ENCODE measurements at places on chromosomes 1 and 21.

- H3K27ac ChIP-seq, result no peak overlapping the region
- peaks cover 2% of the 10 kb centered on the region for H3K4me1 ChIP-seq
- no peak overlapping the region for H3K4me3 ChIP-seq
Measured at GRCh38 chr1:225617956-225618355, 35.0 kb downstream of the ENAH start.

- H3K4me1 ChIP-seq, result no peaks in the 10 kb centered on the region
- H3K36me3 ChIP-seq, result no peaks in the 10 kb centered on the region
- no peak overlapping the region for H3K27ac ChIP-seq
- no peak overlapping the region for H3K4me3 ChIP-seq
Measured at GRCh38 chr1:37762516-37762915, 2.4 kb downstream of the EPHA10 start.

- no peak overlapping the region for H3K4me3 ChIP-seq
- H3K4me1 ChIP-seq, result no peaks in the 10 kb centered on the region
- H3K36me3 ChIP-seq, result no peaks in the 10 kb centered on the region
- H3K27ac ChIP-seq, result no peak overlapping the region
- DNase-seq, result no peak
- no peaks in the 10 kb centered on the region for H3K27me3 ChIP-seq
Measured at GRCh38 chr1:87064309-87064708, 149.9 kb downstream of the HS2ST1 start.

GRCh38 chr1:167185974-167186657 is 34.6 kb upstream of the POU2F1 start:
- no peaks in the 10 kb centered on the region for H3K27me3 ChIP-seq
- H3K27ac ChIP-seq, result no peak overlapping the region
- H3K4me1 ChIP-seq, result no peaks in the 10 kb centered on the region
- DNase-seq, result no peak
- no peaks in the 10 kb centered on the region for H3K36me3 ChIP-seq
- H3K4me3 ChIP-seq, result no peak overlapping the region

GRCh38 chr1:89454845-89455521 is 69.6 kb upstream of the LRRC8B start:
- H3K27me3 ChIP-seq, result no peaks in the 10 kb centered on the region
- no peak overlapping the region for H3K4me3 ChIP-seq
- peak; percentile 60 for DNase-seq
- no peak overlapping the region for H3K27ac ChIP-seq
- H3K4me1 ChIP-seq, result no peaks in the 10 kb centered on the region

DNA sequence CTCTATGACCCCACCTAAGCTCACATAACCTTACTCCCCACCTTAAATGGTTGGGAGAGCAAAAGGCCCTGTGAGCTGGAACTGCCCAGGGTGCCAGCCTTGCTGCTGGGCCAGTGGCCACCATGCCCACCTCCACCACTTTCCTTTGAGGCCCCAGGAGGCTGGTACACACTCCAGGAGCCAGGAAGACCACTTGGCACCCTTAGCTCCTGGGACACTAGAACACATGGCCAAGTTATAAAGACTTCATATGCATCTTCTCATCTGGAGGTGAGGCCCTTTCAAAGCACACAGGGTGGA is 21.9 kb downstream of the CAPZB start:
- no peak overlapping the region for H3K4me3 ChIP-seq
- no peak for DNase-seq

DNA sequence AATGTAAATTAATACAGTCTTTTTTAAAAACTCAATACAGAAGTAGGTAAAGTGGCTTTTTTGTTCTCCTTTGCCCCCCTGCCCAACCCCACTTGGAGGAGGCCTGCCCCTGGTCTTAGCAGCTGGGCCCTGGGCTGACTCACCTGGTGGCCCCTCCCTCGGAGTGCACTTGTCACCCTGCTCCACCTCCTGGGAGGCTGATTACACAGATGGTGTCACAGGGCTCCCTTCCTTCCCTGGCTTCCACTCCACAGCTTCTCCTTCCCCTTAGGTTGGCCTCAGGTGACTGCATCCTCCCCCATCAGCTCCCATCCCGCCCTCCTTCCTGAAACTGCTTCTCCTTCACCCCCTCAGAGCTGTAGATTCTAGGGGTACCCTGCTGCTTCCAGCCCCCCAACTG is 11.7 kb upstream of the CAPN9 start:
- no peaks in the 10 kb centered on the region for H3K27me3 ChIP-seq
- no peak for DNase-seq
- no peaks in the 10 kb centered on the region for H3K36me3 ChIP-seq
- H3K27ac ChIP-seq, result no peak overlapping the region
- no peaks in the 10 kb centered on the region for H3K4me1 ChIP-seq

- no peaks in the 10 kb centered on the region for H3K36me3 ChIP-seq
- no peaks in the 10 kb centered on the region for H3K4me1 ChIP-seq
- DNase-seq, result no peak
- no peak overlapping the region for H3K4me3 ChIP-seq
- H3K27me3 ChIP-seq, result no peaks in the 10 kb centered on the region
Measured at GRCh38 chr1:49225464-49225863, 448.8 kb upstream of the BEND5 start.

- no peaks in the 10 kb centered on the region for H3K27me3 ChIP-seq
- no peak overlapping the region for H3K4me3 ChIP-seq
- H3K27ac ChIP-seq, result no peak overlapping the region
- H3K36me3 ChIP-seq, result peaks cover 9% of the 10 kb centered on the region
Measured at GRCh38 chr1:153944827-153945117, 1.7 kb downstream of the DENND4B start.

GRCh38 chr1:6448749-6449631 is 17.0 kb downstream of the TNFRSF25 start:
- no peak overlapping the region for H3K4me3 ChIP-seq
- no peaks in the 10 kb centered on the region for H3K27me3 ChIP-seq
- H3K4me1 ChIP-seq, result no peaks in the 10 kb centered on the region
- peak; percentile 73 for DNase-seq

DNA sequence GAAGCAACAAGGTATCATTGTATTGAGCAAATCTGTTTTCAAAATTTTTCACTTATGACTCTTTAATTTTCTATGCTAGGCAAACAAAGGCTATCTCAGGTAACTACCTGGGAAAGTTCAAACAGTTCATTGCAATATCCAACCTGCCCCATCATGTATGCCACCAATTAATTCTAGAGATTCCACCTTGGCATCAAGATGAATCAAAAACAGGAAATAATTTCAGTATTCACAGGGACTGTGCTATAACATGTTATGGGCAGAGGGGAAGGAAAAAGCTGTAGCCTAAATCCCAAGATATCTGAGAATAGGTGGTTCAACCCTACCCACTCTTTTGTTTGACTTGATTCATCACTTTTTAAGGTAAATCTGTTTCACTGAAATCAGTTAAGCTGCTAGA is 67.5 kb upstream of the SH3GLB1 start:
- H3K27ac ChIP-seq, result no peak overlapping the region
- no peaks in the 10 kb centered on the region for H3K27me3 ChIP-seq
- H3K4me1 ChIP-seq, result no peaks in the 10 kb centered on the region

- H3K27ac ChIP-seq, result no peak overlapping the region
- DNase-seq, result no peak
- H3K4me1 ChIP-seq, result no peaks in the 10 kb centered on the region
- no peak overlapping the region for H3K4me3 ChIP-seq
Measured at GRCh38 chr1:194447636-194448035, 1261.2 kb upstream of the B3GALT2 start.

DNA sequence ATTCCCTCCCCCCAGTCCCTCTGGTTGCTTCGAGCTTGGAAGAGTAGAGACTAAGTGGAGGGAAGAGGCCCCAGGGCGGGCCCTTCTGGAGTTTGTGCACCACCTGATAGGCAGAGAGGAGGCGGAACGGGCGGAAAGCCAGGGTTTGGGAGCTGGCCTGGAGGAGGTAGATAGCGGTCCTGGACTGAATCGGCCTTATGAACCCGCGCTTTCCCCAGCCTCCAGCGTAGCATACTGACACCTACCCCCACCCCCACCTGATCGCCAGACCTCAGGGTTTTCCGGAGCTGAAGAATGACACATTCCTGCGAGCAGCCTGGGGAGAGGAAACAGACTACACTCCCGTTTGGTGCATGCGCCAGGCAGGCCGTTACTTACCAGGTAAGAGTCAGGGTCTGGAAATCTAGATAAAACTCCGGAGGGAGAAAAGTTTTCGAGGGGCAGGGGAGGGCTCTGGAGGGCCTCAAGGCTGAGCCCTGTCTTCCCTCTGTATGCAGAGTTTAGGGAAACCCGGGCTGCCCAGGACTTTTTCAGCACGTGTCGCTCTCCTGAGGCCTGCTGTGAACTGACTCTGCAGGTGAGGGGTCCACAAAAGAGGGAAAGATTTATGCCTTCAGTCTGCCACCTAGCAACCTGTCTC is 705 bp downstream of the UROD start:
- H3K36me3 ChIP-seq, result peaks cover 3% of the 10 kb centered on the region
- H3K4me1 ChIP-seq, result peaks cover 7% of the 10 kb centered on the region
- peak overlapping the region; percentile 70 for H3K4me3 ChIP-seq
- peak overlapping the region; percentile 81 for H3K27ac ChIP-seq
- DNase-seq, result peak; percentile 94

DNA sequence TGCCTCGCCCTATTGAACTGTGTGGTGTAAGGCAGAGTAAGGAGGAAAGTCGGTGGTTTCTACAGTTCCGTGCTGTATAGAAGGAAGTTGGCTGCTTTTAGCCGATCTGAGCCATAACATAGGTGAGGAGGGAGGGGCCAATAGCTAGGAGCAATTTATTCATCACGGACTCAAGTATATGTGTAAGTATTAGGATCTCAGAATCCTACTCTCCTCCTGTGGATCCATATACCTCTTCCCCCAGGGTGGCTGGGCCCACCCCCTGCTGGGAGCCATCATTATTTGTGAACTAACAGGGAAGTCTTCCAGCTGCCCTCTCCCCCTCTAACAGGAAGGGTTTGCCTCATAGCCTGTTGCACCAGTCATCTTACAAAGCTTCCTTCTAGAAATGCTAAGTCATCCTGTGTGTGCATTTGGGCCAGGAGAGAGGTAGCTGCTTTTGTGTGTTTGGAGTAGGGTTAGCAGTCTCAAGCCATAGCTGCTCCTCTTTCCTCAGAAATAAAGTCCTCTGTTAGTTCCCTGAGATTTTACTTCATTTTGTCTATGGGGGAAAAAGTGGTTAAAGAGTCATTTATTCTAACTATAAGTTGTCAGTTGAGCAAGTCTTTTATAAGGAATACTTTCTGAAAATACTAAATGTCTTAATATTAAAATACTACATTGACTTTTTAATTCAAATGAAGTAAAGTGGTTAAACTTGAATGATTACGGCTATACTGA is 14.9 kb upstream of the CENPS start:
- H3K4me3 ChIP-seq, result no peak overlapping the region
- H3K27ac ChIP-seq, result peak overlapping the region; percentile 36
- H3K4me1 ChIP-seq, result peaks cover 3% of the 10 kb centered on the region
- peak; percentile 92 for DNase-seq

DNA sequence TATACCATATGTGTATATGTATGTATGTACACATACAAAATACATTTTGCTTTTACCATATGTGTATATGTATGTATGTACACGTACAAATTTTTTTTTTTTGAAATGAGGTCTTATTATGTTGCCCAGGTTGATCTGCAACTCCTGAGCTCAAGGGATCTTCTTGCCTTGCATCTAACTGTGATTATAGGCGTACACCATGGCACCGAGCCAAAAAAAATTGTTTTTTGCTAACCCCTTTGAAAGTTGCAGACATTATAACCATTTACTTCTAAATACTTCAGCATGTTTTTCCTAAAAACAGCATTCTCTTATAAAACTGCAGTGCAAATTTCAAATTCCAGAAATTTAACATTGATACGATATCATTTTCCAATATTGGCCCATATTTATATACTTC is 147.0 kb downstream of the POU2F1 start:
- no peaks in the 10 kb centered on the region for H3K36me3 ChIP-seq
- H3K4me3 ChIP-seq, result no peak overlapping the region

GRCh38 chr1:247493106-247493505 is 35.2 kb upstream of the OR2B11 start:
- DNase-seq, result no peak
- no peak overlapping the region for H3K27ac ChIP-seq
- no peaks in the 10 kb centered on the region for H3K27me3 ChIP-seq
- no peaks in the 10 kb centered on the region for H3K4me1 ChIP-seq
- H3K4me3 ChIP-seq, result no peak overlapping the region
- H3K36me3 ChIP-seq, result no peaks in the 10 kb centered on the region

DNA sequence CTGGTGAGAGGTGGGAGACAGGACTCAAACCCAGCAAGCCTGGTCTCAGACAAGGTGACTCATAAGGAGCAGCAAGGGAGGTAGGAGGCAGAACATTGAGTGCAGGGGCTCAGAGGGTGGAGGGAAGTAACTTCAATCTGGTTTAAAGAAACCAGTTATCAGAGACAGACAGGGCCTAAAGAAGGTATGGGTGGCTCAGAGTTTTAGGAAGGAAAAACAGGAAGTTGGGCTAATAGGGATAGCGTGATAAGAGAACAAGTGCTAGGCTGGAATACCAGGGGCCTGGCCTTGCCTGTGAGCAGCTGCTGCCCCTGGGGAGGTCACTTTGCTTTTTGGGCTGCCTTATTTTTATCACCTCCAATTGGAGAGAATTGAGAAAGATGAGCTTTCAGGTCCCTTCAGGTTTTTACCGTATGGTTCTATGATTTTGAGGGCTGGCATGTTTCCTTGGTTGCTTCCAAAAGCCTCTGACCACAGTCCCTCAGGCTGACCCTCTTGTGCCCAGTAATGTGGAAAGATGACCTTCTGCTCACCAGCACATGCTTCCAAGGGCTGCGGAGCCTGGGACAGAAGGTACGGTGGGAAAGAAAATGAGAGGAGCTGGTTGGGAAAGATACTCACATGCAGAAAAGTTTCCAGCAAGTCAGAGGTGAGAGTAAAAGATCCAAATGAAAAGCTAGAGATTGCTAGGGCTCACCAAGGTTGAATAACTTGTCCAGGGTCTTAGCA is 77.0 kb downstream of the DDR2 start:
- DNase-seq, result peak; percentile 71

GRCh38 chr1:183370399-183371058 is 47.7 kb downstream of the NMNAT2 start:
- H3K4me1 ChIP-seq, result no peaks in the 10 kb centered on the region
- no peak overlapping the region for H3K27ac ChIP-seq
- H3K27me3 ChIP-seq, result no peaks in the 10 kb centered on the region
- H3K36me3 ChIP-seq, result no peaks in the 10 kb centered on the region

DNA sequence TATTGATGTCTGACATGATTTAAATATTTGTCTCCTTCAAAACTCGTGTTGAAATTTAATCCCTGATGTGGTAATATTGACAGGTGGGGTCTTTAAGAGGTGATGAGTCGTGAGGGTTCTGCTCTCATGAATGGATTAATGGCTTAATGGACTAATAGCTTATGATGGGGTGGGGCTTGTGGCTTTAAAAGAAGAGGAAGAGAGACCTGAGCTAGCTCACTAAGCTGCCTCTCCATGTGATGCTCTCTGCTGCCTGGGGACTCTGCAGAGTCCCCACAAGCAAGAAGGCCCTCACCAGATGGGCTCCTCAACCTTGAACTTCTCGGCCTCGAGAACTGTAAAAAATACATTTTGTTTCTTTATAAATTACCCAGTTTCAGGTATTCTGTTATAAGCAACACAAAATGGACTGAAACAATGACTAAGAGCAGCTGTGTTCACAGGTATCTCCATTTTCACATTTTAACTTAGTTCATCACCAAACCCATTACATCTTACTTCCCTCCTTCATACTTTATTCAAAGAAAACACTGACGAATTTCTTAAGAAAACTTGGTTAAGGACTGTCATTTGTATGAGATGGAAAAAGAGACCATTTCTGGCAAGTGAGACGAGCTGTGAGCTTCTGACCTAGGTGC is 12.1 kb upstream of the AIM2 start:
- no peaks in the 10 kb centered on the region for H3K36me3 ChIP-seq
- no peaks in the 10 kb centered on the region for H3K27me3 ChIP-seq
- no peak overlapping the region for H3K27ac ChIP-seq
- no peaks in the 10 kb centered on the region for H3K4me1 ChIP-seq
- no peak for DNase-seq
- no peak overlapping the region for H3K4me3 ChIP-seq

GRCh38 chr1:226637147-226637935 is 88.8 kb downstream of the STUM start:
- peak; percentile 46 for DNase-seq
- H3K36me3 ChIP-seq, result no peaks in the 10 kb centered on the region
- no peaks in the 10 kb centered on the region for H3K4me1 ChIP-seq
- H3K27ac ChIP-seq, result no peak overlapping the region

Data from mesendoderm (in vitro differentiated cells).